ENCODE measurements at places on chromosomes 7 and 10.

GRCh38 chr7:82481499-82482097 lies 38.0 kb upstream of the CACNA2D1 start:
- DNase-seq, result no peak

DNA sequence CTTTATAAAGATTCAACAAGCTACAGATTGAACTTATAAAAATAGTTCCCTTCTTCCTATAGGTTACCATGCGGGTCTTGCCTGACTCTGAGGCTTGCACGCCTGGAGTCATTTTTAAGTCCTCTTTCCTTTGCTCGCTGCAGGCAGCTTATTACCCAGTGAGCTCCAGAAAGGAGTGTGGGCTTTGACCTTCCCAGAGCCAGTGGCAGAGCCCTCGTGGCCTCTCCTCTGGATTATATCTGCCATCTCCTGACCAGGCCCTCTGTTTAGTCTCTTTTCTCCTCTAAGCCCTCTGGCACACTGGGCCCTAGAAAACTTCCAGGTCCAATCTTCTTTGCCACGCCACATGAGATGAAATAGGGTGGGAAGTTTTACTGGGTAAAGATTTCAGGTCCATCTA lies 39.9 kb upstream of the EZH2 start:
- no peak for DNase-seq

DNA sequence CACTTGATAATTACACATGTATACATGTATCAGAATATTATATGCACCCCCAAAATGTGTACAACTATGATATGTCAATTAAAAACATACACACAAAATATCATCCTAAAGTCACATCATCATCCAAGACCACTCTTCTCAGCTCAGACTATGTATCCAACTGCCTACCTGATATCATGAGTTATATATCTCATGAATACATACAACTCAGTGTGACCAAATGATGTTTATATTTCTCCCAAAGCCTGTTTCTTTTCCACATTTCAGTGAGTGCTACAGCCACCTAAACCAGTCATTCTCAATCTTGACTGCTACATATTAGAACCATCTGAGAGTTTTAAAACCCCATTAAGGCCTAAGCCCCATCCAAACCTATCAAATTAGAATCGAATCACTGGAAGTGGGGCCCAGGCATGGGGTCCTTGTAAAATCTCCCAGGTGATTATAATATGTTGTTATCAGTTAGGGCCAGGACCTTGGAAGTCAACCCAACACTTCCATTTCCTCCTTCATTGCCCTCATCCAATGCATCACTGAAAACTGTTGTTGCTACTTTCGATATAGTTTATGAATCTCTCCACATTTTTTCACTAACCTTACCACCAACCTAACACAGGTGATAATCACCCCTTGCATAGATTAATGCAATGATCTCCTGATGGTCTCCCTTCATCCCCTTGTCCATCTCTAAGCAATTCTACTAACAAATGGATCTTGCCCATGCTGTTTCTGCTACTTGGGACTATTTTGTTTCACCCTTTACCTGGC lies 53.8 kb upstream of the ITGB8 start:
- DNase-seq, result no peak

- DNase-seq, result no peak
These were observed 102.0 kb upstream of the INSYN2A start for GRCh38 chr10:127298381-127298780.

- DNase-seq, result no peak
These were observed 8.0 kb upstream of the SMARCD3 start for GRCh38 chr7:151256410-151257045.

- no peak for DNase-seq
These were observed 22.6 kb downstream of the COL1A2 start for GRCh38 chr7:94417306-94417705.

DNA sequence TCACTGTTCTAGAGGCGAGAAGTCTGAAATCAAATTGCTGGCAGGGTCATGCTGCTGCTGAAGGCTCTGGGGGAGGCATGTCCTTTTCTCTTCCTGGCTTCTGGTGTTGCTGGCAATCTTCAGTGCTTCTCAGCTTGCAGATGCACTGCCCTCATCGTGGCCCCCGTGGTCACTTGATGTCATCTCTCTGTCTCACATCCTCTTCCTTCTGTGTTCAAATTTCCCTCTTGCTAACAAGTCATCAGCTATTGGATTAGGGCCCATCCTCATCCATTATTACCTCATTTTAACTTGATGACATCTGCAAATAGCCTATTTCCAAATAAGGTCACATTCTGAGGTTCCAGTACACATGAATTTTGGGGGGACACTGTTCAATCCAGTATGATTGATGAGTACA lies 36.6 kb upstream of the SRGN start:
- DNase-seq, result no peak

DNA sequence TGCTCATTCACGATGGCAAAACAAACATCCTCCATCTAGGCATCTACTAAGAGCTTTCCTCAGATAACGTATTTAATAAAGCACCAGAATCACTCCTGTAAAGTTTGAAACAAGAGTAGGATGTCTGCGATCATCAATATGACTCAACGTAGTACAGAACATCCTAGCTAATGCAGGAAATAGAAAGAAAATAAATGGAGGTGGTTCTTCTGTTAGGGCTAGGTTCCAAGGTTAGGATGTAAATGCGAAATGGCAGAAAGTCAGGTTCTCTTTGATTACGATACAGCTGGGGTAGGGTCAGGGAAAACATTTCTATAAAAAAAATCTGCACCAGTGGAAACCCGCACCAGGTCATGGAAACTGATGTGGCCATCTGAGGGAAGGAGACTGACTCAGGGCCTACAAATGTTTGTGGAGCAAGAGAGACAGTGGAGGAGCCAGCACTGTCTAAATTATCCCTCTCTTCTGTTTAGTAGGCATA lies 29.1 kb downstream of the CCDC6 start:
- no peak for DNase-seq

DNA sequence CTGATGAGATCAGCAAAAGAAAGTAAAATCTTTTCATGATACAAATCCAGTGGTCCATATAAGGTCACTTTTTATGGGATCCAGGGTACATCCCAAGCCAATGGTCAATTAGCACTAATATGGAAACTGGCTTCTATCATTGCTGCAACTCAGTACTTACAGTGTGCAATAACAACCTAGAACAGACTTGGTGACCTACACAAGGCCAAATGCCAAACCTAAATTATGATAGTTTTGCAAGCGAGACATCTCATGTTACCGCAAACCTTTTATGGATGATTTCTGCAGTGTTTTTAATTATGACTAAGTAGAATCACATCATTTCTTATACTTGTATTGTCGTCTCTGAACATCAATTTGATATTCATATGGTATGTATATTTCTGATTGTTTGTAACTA lies 583.5 kb upstream of the SEMA3D start:
- DNase-seq, result no peak

DNA sequence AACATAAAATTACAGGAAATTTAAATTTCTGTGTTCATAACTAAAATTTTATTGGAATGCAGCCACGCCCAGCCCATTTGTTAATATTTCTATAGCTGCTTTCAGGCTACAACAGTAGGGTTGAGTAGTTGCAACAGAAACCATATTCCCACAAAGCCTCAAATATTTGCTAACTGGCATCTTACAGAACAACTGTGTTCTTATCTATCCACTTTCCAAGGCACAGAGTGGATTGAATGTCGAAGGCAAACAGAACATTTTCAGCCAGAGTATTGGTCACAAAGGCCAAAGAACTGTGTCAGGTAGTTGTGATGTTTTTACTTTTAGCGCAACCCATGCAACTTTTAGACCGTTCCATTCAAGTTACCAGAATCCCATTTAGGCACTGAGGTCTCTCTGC lies 51.1 kb upstream of the OPN4 start:
- DNase-seq, result no peak

DNA sequence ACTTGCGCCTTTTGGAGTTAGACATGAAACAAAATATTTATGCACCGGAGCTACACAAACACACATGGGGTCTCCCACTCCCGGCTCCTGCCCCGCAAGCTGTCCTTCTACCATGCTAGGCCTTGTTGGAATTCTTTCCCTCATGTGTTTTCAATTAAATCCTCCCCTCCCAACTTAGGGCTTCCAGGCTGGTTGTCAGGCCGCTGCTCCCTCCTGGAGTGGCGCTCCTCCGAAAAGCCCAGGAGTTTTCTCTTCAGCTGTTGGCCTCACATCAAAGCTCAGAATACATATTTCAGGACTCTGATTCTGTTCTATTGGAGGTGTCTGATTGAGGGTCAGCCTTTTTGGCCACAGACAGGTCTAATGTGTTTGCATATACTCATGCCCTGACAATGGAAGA lies 113.3 kb downstream of the FANK1 start:
- DNase-seq, result no peak

DNA sequence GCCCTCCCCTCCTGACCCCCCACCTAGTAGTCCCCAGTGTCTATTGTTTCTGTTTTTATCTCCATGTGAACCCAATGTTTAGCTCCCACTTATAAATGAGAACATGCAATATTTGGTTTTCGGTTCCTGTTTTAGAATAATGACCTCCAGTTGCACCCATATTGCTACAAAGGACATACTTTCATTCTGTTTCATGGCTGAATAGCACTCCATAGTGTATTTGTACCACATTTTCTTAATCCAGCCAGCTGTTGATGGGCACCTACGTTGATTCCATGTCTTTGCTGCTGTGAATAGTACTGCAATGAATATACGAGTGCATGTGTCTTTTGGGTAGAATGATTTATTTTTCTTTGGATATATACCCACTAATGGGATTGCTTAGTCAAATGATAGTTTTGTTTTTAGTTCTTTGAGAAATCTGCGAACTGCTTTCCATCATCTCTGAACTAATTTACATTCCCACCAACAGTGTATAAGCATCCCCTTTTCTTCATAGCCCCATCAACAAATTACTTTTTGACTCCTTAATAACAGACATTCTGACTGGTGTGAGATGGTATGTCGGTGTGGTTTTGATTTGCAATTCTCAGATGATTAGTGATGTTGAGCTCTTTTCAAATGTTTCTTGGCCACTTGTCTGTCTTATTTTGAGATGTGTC lies 128.4 kb upstream of the PHYHIPL start:
- no peak for DNase-seq

GRCh38 chr10:2933519-2933918 lies 133.8 kb upstream of the PFKP start:
- DNase-seq, result no peak

DNA sequence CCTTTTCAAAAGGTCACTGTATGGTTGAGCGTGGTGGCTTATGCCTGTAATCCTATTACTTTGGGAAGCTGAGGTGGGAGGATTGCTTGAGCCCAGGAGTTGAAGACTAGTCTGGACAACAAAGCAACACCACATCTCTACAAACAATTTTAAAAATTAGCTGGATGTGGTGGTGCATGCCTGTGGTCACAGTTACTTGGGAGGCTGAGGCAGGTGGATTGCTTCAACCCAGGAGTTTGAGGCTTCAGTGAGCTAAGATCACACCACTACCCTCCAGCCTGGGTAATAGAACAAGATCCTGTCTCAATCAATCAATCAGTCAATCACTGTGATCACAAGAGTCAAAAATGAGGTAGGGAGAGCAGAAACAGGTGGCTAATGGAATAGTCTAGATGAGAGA lies 97.0 kb downstream of the SUGCT start:
- DNase-seq, result no peak

DNA sequence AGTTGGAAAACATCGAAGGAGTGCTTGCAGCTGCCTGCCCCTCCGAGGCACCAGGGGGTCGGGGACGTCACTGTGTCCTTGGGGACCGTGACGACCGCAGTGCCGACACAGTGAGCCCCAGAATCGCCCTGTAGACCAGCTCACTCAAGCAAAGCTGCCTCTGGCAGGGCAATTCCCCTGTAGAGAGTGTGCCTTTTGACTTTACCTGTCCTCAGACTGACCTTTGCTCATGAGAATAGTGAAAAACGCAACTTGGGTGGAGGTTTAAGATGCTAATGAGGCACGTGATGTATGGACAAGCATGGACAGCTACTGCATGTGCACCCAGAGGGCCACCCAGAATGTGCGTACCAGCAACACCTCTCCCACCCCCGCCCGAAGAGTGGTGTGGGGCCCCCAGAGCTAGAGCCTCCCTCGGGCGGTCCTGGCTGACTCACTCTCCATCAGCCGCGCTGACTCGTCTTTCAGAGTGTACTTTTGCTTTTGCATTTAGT lies 271.9 kb downstream of the ADARB2 start:
- peak; percentile 56 for DNase-seq

DNA sequence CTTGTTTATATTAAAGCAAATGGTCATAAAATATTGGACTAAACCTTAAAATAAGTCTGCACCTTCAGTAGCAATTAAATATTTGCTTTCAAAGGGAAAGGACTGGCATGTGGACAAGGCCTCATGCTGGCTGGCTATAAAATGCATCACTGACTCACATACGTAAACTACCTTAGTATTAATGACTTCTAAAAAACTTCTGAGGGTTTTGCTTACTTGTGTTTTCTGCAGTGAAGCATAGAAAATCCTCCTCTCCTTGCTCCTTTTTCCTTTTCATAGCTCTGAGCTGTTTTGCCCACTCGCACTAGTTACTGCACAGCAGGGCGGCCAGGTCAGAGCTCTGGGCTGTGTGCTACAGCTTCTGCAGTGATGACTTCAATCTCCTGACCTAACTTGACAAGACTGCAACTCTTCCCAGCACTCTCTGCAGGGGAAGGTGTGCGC lies 82.3 kb downstream of the CUL2 start:
- DNase-seq, result no peak

DNA sequence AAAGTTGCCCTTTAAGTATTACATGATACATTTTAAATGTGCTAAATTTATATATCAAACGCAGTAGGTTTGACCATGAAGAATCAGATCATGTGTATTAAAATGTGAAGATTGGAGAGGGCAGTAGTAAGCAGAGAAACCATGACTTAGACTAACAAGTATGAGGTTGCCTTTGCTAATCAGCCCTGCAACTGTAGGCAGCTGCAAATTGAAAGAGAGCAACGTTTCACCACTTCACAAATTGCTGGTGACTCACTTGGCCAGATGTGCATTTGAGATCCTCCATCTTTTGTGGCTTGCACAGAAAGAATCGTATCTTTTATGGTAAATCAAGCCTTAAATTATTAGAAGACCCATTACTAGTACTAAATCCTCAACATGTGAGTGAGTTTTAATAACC lies 10.1 kb upstream of the SEMA3A start:
- no peak for DNase-seq

DNA sequence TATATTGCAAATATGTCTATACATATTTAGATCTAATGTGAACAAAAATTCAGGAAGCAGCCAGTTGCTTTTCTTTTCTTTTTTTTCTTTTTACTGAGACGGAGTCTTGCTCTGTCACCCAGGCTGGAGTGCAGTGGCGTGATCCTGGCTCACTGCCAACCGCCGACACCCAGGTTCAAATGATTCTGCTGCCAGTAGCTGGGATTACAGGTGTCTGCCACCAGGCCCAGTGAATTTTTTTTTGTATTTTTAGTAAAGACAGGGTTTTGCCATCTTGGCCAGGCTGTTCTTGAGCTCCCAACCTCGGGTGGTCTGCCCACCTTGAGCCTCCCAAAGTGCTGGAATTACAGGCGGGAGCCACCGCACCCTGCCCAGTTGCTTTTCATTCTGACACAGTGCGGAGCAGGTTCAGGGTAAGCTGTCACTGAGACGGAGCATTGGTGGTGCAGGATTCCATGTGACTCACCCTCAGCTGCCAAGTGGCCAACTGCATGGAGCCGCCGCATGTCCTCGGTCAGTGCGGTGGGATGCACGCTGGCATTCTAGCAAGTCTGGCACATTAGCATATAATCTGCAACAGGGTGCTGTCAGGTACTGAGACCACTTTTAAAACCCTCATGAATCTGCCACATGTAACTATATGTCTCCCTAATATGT lies 362.7 kb downstream of the DNAJB6 start:
- peak; percentile 50 for DNase-seq
